Effector memory CD4-positive, alpha-beta T cell (primary cell): ENCODE measurements at places on chromosomes 11 and 22.

- DNase-seq = no peak
These were observed 1.8 kb downstream of the FJX1 start for GRCh38 chr11:35619855-35620640.

DNA sequence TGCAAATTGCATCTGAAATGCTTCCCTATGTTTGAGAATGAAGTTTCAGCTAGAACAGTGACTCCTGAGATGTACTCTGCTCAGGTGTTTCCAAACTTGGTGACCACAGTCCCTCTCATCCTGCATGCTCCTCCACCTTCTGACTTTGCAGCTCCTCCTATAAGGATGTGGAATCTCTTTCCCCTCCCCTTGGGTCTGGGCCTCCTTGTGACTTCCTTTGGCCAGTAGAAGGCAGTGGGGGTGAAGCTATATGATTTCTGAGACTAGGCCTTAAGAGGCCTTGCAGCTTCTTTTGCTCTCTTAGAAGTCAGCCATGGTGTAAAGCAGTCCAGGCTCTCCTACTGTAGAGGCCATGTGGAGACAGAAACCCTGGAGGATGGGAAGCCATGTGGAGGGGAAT lies 50.7 kb downstream of the CSF2RB start:
- no peak for DNase-seq

GRCh38 chr22:35347462-35347861 lies 33.4 kb upstream of the HMOX1 start:
- no peak for DNase-seq

- DNase-seq = no peak
These were observed at the start of gene CRYAB for GRCh38 chr11:111911563-111912401. Gene CRYAB, minus strand, starts transcription at chr11:111911770. Its CDS starts 46 bp downstream, at chr11:111911724.

DNA sequence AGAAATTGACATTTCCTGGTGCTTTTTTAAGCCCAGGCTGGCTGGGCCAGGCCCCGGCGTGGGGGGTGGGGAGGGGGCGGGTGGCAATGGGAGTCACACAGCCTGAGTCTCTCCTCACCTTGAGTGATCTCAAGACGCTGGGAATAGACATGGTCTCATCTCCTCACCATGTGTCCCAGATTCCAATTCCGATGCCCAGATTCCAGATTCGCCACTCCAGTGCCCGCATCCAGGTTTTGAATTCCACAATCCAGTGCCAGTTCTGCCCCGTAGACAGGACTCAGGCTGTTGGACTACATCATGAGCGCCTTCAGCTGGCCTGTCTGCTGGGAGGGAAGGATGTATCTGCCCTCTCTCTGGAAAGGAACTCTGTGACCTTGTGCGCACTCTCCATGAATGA lies 19.1 kb downstream of the KCNC1 start:
- no peak for DNase-seq

DNA sequence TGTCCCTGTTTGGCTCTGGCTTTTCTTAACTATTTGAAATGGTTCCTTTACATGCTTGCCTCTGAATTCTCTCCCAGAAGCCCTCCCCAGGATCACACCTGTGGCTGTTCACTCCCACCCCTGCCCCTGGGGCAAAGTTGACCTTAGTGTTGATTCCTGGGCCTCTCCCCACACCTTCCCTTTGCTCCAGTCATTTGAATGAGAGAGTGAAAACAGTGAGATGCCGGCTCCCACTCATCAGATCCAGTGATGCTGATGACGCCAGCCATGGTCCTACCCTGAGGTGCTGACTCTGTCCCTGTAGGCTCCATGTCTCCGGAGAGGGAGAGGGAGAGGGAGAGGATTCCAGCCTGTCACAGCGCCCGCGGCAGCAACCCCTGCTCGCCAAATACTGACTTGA lies 40.7 kb downstream of the LRP5 start:
- DNase-seq = no peak

GRCh38 chr22:45124176-45124847 lies 39.4 kb upstream of the NUP50 start:
- DNase-seq = no peak

- no peak for DNase-seq
These were observed 125.0 kb downstream of the NTM start for GRCh38 chr11:131495423-131495822.

DNA sequence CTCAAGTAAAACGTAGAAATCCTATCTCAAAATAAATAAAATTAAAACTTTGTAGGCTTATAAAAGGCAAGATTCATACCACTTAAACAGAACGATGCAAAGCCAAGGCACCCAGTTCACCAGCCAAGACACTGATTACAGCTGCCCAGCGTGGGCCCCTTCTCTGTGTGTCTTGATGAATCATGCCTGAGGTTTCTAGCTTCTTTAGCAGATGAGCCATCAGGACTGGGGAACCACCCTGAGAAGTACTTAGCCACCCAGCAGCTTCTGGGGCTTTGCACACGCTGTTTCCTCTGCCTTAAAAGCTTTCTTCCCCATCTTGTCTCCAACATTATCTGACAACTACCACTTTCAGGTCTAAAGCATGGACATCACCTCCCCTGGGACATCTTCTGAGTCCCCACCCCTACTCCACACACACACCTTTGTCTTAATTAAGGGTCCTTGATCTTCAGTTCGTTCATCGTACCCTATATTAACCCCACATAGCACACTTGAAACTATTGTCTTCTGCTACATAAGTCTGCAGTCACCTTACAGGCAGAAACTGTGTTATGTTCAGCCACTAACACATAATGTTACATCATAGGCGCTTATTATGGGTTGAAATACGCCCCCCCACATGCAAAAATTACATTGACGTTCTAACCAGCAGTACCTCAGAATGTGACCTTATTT lies 8.7 kb upstream of the LAYN start:
- DNase-seq = no peak

GRCh38 chr11:25596701-25597100 lies 735.2 kb upstream of the ANO3 start:
- no peak for DNase-seq

DNA sequence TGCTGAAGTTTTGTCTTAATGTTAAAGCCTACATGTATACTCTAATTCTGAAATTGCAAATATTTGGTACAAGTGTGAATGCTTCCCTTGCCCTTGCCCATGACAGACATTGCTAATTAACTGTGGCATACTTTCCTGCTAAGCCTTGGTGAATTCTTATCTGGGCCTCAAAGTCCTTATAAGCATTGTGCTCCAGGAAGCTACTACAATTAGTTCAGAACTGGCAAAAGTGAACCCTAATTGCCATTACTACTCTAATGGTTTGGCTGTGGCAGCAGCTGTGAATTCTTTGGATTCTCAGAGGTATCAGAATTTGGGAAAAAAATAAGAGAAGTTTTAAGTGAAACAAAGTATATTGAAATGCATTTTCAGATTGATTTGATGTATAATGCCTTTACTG lies 24.3 kb downstream of the EMSY start:
- no peak for DNase-seq

- no peak for DNase-seq
These were observed 1.4 kb downstream of the SIGIRR start for GRCh38 chr11:413120-414081.

- DNase-seq = no peak
These were observed 16.5 kb downstream of the GNAZ start for GRCh38 chr22:23086787-23087186.

DNA sequence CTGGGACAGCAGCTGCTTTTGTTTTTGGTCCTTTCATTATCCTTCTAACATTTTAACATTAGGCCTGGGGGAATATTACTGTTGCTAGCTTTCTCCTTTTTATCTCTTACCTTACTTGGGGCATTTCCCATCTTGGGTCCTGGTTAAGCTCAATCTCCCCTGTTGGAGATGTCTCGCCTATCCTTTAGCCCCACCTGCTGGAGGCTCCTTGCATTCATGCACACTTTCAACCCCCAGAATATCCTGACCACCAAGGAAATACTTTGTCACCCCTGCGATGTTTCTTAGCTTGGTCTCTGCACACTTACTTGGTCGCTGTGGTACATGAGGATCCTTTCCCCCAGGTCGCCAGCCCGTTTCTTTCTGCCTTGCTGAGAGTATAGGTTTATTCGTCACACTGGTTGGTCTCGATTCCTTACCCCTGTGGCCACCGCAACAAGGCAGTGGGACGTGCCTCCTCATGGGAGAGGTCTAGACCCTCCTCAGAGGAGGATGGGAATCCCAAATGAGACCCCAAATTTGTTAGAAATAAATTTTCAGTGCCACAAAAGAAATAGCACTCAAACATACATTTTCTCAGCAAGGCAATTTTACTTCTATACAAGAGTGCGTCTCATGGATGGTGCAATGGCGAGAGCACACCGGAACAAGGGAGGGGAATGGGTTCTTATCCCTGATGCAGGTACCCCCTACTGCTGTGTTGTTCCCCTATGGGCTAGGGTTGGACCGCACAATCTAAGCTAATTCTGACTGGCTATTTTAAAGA lies 5.4 kb upstream of the TXN2 start:
- DNase-seq = peak; percentile 51

- no peak for DNase-seq
These were observed 1051.2 kb downstream of the TBC1D22A start for GRCh38 chr22:47813661-47814060.

DNA sequence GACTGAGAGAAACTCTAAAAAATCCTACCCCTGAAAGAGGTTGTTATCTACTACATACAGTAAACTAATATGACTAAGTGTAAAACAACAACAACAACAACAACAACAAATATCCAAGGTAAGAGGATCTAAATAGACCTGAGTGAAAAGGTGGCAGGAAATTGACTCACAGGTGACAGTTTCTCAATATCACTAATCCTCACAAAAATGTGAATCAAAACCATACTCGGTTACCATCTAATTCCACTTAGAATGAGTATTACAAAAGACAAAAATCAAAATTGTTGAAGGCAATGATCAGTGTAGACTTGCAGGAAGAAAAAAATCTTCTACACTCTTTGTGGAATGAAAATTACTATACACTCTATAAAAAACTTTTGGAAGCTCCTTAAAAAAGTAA lies 17.5 kb downstream of the RGL4 start:
- no peak for DNase-seq

DNA sequence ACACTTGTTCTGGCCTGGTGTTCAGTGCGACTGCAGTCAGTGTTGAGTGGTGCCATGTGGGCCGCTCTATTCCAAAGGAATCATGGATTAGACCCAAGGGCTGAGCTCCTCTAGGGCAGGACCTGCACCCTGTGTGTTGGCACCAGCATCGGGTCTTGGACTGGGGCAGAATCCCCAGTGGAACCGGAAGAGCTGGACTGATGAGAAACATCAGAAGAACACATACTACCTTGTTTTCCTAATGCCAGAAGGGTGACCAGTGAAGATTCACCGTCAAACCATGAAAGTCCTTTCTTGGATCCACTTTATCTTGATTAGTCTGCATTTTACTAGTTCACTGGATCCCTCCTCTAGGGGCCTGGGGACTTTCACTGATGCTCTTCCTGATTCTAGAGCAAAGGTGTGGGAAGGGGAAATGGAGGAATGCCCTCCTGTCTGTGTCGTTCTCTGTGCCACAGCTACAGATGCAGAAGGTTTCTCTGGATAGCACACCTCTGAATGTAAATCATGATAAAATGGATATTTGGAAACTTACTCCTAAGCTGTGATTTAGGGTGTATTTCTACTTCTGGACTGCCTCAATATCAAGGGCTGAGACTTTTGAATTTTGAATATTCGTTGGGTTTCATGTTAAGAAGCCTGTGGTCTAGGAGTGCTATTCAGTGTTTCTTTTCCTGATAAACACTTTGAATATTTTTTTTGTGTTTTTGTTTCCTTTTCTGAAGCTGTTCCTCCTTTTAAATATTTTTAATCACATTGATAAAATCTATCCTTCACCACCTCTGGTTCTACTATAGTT lies 11.0 kb upstream of the GLB1L3 start:
- no peak for DNase-seq

- no peak for DNase-seq
These were observed at the start of gene FAM83F for GRCh38 chr22:39994566-39995392. Gene FAM83F, plus strand, starts transcription at chr22:39994954. Its CDS starts 89 bp downstream, at chr22:39995043.

- DNase-seq = no peak
These were observed 22.1 kb upstream of the IGLL5 start for GRCh38 chr22:22865311-22866072.

DNA sequence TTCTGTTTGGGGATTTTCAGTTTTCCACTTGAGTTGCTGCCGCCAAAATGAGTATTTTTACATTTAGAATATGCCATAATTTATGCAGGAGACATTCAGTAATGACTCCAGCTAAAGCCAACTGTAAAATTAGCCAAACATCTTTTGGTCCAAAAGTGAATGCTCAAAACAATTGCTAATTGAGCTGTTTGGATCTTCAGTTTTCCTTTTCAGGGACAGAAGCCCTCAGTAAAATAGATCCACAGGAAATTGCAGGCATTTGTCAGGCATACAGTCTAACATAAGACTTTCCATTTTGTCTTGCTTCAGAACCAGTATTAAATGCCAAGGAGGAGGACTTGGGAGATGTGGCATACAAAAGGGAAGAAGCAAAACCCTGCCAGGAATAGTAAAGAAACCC lies 524.8 kb upstream of the API5 start:
- no peak for DNase-seq

- no peak for DNase-seq
These were observed 224.3 kb upstream of the C11orf87 start for GRCh38 chr11:109197656-109198055.

DNA sequence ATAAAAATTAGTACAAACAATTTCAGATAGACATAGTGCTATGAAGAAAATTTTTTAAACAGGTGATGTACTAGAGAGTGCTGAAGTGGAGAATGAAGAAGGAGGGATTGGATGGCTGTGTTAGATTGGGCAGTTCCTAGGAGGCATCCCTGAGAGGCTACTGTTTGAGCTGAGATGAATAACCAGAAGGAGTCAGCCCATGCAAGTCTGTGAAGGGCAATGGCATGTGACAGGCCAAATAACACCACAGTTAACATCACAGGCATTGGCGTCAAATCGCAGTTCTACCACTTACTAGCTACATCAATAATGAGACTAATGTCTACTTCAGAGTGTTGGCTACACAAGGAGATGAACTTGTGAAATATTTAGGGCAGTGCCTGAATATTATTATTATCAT lies 35.4 kb downstream of the HORMAD2 start:
- no peak for DNase-seq

GRCh38 chr11:120714438-120714837 lies 202.9 kb downstream of the GRIK4 start:
- no peak for DNase-seq

DNA sequence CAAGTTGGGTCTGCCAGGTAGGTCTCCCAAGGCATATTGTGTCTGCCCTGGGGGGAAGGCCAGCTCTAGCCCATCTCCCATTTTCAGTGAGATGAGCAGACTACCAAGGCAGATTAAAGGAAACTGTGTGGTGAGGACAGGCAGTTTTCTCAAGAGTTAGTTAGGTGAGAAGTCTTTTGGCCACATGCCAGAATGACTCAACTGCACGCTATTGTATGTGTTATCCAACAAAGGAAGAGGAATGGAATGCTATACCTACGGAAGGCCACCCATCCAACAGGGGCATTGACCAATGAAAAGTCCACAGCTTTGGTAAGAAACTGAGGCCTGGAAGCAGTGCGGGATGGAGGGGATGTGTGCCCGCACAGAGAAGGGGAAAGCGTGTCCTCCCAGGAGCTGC lies 941.7 kb downstream of the NTM start:
- no peak for DNase-seq

GRCh38 chr11:124861670-124862069 lies 3.6 kb upstream of the ROBO3 start:
- no peak for DNase-seq

- DNase-seq = no peak
These were observed 24.2 kb downstream of the EIF3F start for GRCh38 chr11:8011371-8011770.

GRCh38 chr11:11251394-11251970 lies 101.6 kb downstream of the CSNK2A3 start:
- DNase-seq = no peak
